ENCODE measurements at places on chromosomes 4 and X.

DNA sequence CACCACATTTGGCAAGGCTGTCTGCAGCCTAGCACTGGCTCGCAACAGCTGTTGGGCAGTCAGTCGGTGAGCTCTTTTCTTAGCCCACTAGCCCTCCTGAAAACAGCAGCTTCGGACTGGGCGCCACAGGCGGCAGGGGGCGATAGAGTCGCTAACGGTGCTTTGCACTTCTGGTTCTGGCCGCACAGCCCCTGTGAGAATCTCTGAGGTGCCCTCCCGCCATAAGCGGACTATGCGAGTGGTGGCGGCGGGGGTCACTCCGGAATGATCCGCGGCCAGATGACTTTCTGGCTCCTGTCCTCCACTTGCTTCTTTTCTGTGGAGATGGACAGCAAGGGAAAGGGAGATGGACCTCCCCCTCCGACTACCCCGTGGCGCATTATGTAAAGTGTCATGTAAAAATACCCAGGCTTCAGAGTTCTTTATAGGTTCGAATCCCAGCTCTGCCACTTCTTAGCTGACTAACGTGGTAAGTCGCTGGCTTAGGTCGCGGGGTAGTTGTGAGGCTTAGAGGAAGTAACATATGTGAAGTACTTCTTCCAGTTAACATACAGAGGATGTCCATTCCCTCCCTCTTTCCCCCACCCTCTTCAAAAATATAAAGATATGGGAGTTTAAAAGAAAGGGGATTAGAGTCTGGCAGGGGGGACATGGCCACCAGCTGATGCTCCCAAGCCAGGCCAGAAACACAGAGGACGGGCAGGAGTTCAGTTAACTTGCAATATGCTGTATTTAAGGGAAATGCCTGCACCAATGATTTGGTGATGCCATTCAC lies 11.0 kb downstream of the ARHGAP36 start:
- DNase-seq, result peak; percentile 77

GRCh38 chr4:39422247-39422646 lies 15.5 kb downstream of the KLB start:
- no peak for DNase-seq

GRCh38 chr4:24923550-24923949 lies 10.7 kb upstream of the CCDC149 start:
- DNase-seq, result no peak

- DNase-seq, result no peak
Measured at GRCh38 chr4:144557404-144557803, 88.6 kb upstream of the HHIP start.

GRCh38 chrX:15206306-15206705 lies 63.6 kb downstream of the ASB9 start:
- no peak for DNase-seq

DNA sequence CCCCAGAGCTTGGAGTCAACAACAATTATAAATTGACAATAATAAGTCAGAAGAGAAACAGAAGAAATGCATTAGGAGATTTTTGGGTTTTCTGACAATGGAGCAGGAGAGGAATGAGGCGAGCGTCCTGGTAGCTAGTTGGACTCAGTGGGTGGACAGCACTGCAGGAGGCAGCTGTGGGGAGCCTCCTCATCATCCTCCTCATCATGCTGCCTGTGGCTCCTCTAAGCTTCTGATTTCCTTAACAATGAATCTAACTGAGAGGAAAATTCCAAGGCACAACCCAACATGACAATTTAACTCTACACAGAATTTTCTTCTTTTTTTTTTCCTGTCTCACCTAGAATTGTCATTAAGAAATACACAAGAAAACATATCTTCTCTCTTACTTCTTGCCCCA lies 357.1 kb upstream of the NOCT start:
- no peak for DNase-seq

GRCh38 chr4:17027495-17027894 lies 129.1 kb upstream of the LDB2 start:
- no peak for DNase-seq

GRCh38 chr4:124907881-124908280 lies 195.3 kb upstream of the ANKRD50 start:
- no peak for DNase-seq

- DNase-seq, result no peak
Measured at GRCh38 chr4:44056721-44057151, 391.9 kb downstream of the KCTD8 start.

All from Karpas-422 (cell line).